ENCODE measurements at places on chromosomes 6 and 20. TPM values are rescaled to one million over a fixed set of nuclear protein-coding genes. Genes with fewer than 3 reads are reported as not detected.

- no peak for DNase-seq
Observed at GRCh38 chr6:134746140-134746539, 203.8 kb downstream of the ALDH8A1 start.

Gene RAB44
- 0.59 TPM for total RNA-seq

GRCh38 chr20:60658681-60659080 is 593.4 kb upstream of the CDH4 start:
- no peak for DNase-seq

DNA sequence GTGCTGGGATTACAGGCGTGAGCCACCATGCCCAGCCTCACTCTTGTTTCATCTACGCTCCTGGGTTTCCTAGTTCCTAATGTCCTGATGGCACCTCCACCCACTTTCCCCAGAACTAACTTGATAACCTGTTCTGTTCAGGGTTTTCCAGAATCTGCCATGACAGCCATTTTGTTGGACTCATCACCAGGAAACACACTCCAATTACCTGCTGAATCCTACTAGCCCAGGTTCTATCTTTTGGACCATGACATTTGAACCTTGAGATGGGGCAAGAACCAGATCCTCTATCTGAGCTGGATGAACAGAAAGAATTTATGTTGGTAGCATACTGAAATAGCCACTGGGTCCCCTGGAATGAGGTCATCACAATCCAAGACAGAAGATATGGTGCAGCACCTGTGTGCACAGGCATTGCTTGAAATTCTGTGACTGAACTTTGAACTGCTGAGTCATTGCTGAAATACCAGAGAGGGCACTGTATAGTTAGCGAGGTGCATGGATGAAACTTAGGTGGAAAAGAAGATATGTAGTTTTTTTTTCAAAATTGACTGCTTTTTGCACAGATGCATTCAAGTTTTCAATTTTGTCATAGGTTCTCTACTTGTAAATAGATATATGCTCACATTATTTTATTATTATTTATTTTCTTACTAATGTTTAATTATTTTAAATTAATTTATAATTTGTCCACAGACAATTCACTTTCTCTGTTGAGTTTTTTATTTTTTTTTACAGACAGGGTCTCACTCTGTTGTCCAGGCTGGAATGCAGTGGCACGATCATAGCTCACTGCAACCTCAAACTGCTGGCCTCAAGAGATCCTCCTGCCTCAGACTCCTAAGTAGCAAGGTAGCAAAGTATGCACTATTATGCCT is 42.8 kb upstream of the TASP1 start:
- DNase-seq: no peak

- DNase-seq: no peak
Observed at GRCh38 chr6:166543603-166544295, 42.7 kb downstream of the RAMACL start.

Gene FKBP1C
- not detected for total RNA-seq

GRCh38 chr6:12150812-12151432 is 138.8 kb downstream of the HIVEP1 start:
- DNase-seq: no peak

- no peak for DNase-seq
Observed at GRCh38 chr20:48201885-48202284, 416.6 kb upstream of the SULF2 start.

Gene SAMD10
- 1.6 TPM for total RNA-seq

DNA sequence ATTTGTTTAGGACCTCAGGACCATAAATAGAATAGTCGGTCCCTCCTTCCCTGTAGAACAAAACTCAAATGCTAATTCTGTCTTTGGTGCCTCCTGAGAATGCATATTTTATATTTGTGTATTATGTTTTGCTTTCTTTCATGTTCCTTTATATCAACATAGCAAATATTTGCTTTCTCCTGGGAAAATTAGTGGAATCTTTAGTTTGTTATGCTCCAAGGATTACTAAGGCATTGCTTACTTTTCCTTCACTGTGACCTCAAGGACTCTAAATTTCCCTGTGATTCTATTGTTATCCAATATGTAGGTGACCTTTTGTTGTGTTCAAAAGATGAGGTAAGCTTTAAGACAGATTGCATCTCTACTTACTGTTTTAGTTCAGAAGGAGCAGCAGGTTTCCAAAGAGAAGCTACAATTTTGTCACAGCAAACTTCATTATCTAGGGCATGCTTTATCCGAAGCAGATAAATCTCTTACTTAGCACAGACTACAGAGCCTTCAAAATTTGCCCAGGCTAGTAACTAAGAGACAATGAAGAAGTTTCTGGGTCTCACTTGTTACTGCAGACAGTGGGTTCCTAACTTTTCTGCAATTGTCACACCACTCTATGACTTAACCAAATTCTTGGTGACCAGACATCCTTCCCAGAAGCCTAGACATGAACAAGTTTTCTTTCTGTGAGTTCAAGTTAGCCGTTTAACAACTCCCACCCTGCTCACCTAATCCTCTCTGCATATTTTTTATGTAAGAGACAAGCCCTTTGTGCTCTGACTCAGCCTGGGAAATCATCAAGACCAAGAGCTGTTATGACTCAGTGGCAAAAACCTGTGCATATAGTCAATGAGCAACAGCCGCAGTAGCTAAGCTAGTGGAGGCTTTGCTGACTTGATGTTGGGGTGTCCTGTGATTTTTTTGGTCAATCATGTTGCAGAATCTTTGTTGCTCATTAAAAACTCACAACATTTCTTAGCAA is 378.8 kb downstream of the QKI start:
- DNase-seq: no peak

GRCh38 chr20:57210054-57210910 is 56.2 kb downstream of the BMP7 start:
- no peak for DNase-seq

DNA sequence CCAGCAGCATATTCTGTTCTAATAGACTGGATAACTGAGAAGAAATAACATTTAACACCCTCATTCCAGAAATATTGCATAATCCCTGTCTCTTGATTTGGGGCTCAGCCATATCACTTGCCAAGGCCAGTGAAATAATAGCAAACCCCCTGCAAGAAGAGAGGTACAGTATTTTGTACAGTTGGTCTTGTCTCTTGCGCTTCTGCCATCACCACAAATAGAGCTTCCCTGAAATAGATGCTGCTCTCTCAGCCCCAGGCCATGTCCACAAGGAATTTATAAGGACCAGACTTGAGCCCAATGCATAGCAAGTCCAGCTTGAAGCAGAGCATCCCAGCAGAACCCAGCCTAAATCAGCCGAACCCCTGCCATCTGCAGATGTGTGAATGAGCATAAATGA is 254.0 kb downstream of the GRM1 start:
- no peak for DNase-seq

- no peak for DNase-seq
Observed at GRCh38 chr6:44622956-44623355, 235.4 kb downstream of the CDC5L start.

DNA sequence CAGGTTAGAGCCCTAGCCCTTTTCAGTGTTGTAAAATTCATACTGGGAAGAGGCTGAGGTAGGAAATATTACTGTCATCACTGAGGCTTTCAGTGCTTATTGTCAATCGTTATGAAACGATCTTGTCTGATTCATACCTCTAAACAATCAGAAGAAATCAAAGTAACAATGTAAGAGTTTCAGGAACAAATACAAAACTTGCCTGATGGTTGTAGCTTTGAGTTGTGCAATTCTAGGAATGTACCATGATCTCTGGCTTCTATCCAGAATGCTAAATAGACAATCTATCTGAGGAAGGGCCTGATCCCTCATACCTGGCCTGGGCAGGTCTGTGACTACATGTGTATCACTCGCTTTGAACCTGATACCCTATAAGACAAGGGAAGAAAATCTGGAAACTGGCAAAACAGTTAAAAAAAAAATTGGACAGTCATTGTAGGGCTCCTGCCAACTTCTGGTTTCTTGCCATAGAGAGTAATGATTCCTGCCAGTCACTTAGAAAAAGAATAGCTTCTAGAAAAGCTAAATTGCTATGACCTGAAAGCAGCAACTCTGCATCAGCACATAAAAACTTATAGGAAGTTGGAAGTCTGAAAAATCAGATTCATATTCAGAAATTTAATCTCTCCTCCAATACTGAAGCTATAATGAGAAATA is 234.7 kb downstream of the BTBD9 start:
- no peak for DNase-seq

GRCh38 chr6:63799313-63799712 is 163.7 kb downstream of the PHF3 start:
- no peak for DNase-seq

Gene HMGN4
- 47.8 TPM for total RNA-seq

DNA sequence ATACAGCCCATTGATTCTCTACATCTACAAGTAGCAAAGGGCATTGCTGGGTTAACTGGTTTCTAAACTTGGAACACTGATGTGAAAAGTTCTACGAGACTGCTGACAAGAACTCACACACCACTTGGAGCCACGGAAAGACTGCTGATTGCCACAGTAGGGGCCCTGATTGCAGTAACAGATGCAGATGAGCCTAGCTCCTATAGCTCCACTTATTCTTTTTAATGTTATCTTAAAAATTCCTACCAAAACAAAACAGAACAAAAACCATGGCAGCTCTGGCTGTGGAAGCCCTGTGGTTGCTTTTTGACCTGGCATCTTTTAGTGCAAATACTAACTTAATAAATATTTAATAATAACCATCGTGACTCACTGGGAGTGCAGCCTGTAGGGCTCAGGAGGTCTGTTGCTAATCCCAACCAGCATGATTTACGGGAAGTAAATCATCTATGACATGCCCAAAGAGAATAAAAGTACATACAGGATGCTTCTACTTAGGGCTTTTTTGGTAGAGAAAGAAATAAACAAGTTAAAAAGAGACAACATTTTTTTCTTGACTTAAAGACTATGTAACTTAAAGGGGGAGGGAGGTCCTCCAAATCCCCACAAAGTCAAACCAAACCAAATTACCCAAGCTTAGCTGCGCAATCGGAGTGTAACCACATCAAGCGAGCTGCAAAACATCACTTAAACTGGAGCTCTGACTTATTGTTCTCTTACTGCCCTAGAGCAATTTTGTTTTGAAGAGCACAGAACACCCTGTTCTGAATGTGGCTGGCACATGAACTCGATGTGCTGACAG is 87.2 kb downstream of the FKBP5 start:
- peak; percentile 31 for DNase-seq

DNA sequence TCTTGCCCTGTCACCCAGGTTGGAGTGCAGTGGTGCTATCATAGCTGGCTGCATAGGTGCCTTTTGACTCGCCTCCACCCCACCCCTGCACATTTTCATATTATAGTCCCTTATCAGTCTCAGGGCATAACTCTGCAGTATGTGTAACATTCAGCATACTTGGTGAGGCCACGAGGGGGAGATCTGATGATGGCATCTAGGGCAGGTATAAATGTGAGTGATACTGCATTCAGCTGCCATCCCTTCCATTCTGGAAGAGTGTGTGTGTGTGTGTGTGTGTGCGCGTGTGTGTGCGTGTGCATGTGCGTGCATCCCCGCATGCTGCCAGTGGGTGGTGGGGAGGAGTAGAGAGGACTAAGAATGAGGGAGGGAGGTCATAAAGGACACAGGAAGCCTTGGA is 81.4 kb downstream of the JARID2 start:
- DNase-seq: no peak

- no peak for DNase-seq
Observed at GRCh38 chr6:151647976-151648639, 154.3 kb downstream of the CCDC170 start.

- no peak for DNase-seq
Observed at GRCh38 chr20:59145247-59145923, 18.2 kb upstream of the ZNF831 start.

GRCh38 chr20:17059465-17059864 is 167.4 kb upstream of the PCSK2 start:
- no peak for DNase-seq

- no peak for DNase-seq
Observed at GRCh38 chr6:64160486-64160885, 524.9 kb downstream of the PHF3 start.
